Right lung (tissue), 10 donors: ENCODE measurements at places on chromosomes 2 and 18. TPM values are rescaled to one million over a fixed set of nuclear protein-coding genes. Genes with fewer than 3 reads are reported as not detected.

C2orf80 gene
- not detected for polyA plus RNA-seq

PLCD4 gene
- polyA plus RNA-seq: 8.8 TPM

IL18R1 gene
- polyA plus RNA-seq: 3.0 TPM

CYP26B1 gene
- 3.5 TPM for polyA plus RNA-seq

MOGAT1 gene
- polyA plus RNA-seq: not detected

UPP2 gene
- polyA plus RNA-seq: 0.45 TPM

DNA sequence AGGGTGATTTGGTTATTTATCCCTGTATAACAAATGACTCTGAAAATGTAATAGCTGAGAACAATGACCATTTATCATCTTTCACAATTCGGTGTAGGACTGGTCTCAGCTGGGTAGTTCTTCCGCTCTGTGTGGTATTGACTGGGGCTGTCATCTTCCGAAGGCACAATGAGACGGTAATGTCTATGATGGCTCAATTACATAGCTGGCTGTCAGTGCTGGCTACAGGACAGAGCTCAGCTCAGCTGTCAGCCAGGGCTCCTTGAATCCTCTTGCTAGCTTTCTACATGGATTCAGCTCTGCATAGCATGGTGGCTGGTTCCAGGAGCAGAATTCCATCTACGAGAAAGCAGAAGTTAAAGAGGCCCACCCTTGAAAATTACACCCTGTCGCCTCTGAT lies 483.8 kb downstream of the TDRD15 start:
- no peak for DNase-seq

GRCh38 chr2:199503148-199503547 lies 45.4 kb upstream of the SATB2 start:
- no peak for DNase-seq

GRCh38 chr2:138716183-138716582 lies 64.0 kb downstream of the NXPH2 start:
- DNase-seq: no peak

DNA sequence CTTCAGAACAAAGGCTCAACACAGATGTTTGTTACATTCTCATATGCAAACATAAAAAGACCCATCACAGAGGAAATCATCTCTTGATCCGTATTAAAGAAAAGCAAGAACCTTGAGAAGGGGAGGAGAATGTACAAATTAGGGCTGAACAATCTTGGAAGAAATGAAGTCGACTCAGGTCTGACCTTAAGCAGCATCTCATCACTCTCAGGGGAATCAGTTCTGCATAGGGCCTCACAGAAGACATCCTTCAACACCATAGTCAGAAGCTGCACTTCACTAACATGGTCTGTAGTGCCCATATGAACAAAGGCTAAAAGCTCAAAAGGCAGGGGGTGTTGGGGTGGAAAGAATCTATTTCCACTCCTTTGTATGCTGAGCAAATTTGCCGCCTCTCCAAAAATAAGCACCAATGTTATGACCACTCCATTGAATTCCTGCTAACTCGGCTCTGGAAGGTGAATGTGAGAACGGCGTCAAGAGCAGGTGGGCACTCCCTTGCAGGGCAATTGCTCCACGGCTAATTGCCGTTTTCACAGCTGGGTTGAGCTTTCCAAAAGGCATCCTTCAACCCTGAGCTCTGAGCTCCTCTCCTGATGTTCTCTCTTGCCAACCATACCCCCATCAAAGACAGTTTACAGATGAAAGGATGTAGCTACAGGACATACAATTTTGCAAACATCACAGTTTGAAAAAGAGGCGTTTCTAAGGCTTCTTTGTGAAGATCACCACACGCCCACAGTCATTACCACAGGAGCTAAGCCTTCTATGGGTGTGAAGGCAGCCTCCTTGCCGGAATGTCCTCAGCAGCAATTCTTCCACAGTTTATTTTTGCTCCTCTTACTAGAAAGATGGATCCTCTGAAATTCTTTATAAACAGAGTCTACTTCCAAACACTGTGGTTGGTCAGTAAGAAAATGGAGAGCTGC lies 10.0 kb downstream of the KLF7 start:
- DNase-seq: no peak

GRCh38 chr2:218892693-218893348 lies 12.2 kb downstream of the WNT10A start:
- DNase-seq: peak; percentile 51

- no peak for DNase-seq
Observed at GRCh38 chr18:22465859-22466457, 48.2 kb upstream of the CTAGE1 start.

DNA sequence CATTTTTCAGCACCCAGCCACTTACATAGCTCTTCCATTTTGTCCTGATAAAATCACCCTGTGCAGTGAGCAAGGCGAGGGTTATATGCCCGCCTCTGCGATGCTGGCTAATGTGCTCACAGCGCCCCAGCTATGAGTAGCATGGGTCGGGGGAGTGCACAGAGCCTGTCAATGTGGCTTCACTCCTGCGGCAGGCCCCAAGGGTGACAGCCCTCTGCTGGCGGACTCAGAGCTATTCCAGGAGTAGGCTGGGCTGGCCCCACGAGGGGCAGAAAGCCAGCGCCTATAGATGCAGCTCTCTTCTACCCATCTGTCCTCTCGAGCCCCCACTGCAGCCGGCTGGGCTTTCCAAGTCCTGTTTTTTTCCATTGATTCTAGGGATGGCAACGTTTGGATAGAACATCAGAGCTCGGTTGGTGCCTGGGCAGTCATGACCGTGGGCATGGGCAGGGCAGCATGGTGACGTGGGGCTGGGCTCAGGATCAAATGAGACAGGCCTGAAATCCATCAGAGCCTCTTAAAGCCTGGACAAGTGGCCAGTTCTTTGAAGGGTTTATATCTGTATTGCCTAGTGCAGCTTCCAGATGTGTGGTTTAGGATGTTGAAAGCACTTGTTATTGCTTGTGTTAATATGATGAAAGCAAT lies 134.7 kb downstream of the MCFD2 start:
- DNase-seq: peak; percentile 77

GRCh38 chr2:231053846-231054245 lies 2.8 kb upstream of the PSMD1 start:
- DNase-seq: no peak

- DNase-seq: no peak
Observed at GRCh38 chr2:64140665-64141200, 3.5 kb downstream of the PELI1 start.

- DNase-seq: peak; percentile 9
Observed at GRCh38 chr2:218168635-218169462, 2.1 kb upstream of the CXCR1 start.

- DNase-seq: no peak
Observed at GRCh38 chr2:176111309-176111663, 4.2 kb downstream of the HOXD11 start.

- no peak for DNase-seq
Observed at GRCh38 chr2:134074619-134075018, 179.3 kb upstream of the MGAT5 start.

DNA sequence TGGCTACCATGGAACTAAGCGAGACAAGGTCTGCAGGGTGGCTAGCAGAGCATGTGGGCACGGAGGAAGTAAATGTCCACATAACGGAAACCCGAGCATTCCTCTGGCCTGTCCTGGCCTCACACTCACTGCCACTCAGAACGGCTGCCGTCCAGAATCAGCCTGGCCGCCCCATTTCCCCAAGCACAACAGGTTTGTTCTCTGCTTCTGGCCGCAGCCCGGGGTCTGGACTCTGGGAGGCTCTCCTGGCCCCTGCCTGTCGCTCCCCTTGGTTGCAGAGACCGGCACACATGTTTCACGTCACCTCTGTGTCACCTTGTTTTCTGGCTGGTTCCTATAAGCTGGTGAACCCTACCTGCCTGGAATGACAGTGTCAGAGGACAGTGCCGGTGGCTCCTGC lies 69.3 kb downstream of the GLI2 start:
- DNase-seq: no peak

DNA sequence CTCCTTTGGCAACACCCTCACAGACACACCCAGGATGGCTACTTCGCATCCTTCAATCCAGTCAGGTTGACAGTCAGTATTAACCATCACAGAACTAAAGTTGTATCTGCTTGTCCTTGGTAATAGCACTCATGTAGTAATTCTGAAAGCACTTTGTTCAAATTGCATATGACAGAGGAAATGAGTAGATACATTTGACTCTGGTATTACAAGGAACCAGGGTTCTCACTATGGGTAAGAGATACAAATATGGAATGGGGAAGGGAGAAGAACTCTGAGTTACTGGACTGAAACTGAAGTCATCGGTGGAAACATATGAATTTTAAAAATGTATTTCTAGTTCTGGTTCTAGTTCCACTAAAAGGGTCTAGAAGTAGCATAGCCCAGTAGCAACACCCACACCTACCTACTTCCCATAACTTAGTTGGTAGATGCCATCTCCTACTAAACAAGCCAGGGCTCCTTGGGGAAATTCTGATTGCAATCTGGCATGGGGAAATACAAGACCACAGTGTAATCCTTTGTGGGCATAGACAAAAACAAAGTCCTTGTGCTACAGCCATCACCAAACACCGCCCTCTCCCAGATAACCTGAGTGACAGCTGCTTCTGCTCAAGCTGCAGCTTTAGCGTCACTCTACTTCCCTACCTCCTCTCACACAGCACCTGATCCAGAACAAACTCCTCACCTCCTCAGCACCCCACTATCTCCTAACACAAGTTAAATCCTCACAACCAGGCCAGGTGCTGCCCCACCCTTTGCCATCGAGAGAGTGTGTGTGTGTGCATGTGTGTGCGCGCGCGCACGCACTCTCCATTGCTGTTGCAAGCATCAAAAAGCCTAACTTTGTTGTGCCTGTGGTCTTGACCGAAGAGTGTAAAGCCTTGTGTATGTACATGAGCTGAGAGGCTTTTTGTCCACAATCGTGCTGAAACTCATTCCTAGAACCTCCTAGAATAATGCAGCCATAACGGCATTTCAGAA lies 31.4 kb upstream of the CD226 start:
- DNase-seq: no peak

DNA sequence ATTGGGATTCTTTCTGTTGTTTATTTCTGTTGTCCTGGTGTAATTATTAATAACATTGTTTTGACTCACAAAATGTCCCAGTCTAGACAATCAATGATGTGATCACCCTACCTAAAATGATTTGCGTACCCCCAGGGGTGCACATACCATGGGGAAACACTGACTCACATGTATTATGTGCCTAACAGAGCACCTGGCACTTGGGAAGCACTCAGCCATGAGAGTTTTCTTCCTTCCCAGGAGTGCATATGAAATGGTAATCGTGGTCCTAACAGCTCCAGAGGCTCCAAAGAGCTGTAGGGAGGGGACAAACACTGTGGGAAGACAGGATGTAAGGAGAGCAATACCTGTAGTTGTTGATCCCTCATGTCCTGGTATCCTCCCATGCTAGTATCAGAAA lies 187.8 kb upstream of the ERBB4 start:
- DNase-seq: no peak

DNA sequence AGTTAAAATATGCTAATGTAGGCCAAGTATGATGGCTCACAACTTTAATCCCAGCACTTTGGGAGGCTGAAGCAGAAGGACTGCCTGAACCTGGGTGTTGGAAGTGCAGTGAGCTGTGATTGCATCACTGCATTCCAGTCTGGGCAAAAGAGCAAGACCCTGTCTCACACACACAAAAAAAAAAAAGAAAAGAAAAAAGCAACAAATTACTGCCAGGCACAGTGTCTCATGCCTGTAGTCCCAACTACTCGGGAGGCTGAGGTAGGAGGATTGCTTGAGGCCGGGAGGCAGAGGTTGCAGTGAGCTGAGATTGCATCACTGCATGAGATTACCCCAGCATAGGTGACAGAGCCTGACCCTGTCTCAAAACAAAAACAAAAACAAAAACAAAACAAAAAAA lies 110.6 kb downstream of the PRELID3A start:
- no peak for DNase-seq

- no peak for DNase-seq
Observed at GRCh38 chr2:229401171-229401865, 130.2 kb upstream of the PID1 start.

GRCh38 chr2:172058660-172059059 lies 26.6 kb upstream of the DLX1 start:
- DNase-seq: no peak

GRCh38 chr18:73645160-73645715 lies 502.4 kb downstream of the FBXO15 start:
- DNase-seq: no peak

DNA sequence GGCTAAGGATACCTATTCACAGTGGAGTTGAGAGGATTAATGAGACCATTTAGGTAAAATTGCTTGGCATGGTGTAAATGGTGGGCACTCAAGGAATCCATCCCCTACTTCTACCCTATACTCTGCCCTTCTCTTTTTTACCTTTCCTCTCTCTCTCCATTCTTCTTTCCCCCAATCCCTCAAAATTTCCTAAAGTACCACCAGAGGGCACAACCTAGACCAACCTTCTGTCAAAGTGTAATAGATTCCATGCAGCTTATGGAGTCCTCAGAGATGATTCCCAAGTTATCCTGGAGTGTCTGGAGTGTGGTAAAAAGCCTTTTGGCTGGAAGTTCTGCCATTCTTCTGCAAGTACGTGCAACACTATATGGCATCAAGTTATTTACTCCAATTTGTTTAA lies 33.0 kb upstream of the CCDC195 start:
- no peak for DNase-seq

DNA sequence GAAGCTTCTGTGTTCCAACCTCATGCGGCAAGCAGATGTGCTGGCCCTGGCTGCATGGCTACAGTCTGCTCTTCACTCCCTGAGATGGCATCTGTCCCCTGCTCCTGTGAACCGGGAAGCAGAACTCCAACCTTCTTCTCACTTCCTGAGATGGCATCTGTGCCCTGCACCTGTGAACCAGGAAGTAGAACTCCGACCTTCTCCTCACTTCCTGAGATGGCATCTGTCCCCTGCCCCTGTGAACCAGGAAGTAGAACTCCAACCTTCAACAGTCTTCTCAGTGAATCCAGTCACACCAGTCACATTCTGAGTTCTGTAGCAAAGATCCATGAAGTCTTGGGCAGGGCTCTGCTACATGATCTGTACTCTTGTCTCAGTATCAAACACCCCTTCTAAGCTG lies 887.2 kb upstream of the KLHL29 start:
- no peak for DNase-seq

DNA sequence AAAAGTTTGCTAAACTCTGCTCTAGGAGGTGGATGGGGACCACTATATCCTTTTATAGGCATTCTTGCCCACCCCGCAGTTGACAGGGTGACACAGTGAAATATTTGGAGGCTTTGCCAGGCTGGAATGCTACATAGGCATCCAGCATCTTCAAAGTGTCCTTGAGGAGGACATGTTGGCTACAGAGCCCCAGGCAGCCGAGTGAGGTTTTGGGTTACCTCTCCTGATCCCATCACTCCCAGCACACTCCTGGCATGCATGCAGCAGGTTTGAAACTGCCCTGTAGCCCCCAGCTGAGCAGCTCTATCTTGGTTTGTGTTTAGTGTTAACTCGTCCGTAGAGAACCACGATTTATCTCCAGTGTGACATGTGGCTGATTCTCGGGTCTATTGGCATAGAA lies 7.3 kb downstream of the FOSL2 start:
- DNase-seq: no peak

GRCh38 chr2:177172034-177172880 lies 40.3 kb upstream of the HNRNPA3 start:
- DNase-seq: no peak

- DNase-seq: no peak
Observed at GRCh38 chr18:44744161-44745121, 63.8 kb downstream of the SETBP1 start.

- no peak for DNase-seq
Observed at GRCh38 chr2:133711806-133712205, 143.5 kb upstream of the NCKAP5 start.

- DNase-seq: no peak
Observed at GRCh38 chr18:446941-447560, 53.5 kb downstream of the COLEC12 start.
